ENCODE measurements at places on chromosomes 2 and 18. TPM values are rescaled to one million over a fixed set of nuclear protein-coding genes. Genes with fewer than 3 reads are reported as not detected.

SRBD1 gene
- 21.1 TPM for total RNA-seq

BOLL gene
- total RNA-seq: not detected

DSC3 gene
- total RNA-seq: 54.3 TPM

GRCh38 chr2:7196883-7197282 lies 279.7 kb downstream of the RNF144A start:
- H3K4me3 ChIP-seq: no peak overlapping the region
- no peaks in the 10 kb centered on the region for H3K36me3 ChIP-seq
- H3K27me3 ChIP-seq: no peaks in the 10 kb centered on the region
- no peaks in the 10 kb centered on the region for H3K4me1 ChIP-seq

DNA sequence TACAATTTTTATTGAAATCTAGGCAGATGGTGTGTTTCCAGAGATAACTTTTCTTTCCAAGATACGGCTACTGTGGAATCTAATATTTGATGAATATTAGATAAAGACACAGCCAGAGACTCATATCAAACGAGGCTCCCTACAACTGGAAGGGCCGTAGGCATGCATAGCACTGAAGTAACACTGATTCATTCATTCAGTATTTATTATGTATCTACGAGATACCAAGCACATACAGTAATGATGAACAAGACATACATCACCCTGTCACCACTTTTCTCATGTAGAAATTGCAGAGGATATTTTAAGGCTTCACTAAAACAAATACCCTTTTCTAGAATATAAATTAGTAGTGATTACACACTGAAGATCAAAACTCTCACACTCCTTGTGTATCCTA lies 74.5 kb downstream of the KCTD18 start:
- no peaks in the 10 kb centered on the region for H3K36me3 ChIP-seq
- H3K27me3 ChIP-seq: no peaks in the 10 kb centered on the region
- DNase-seq: no peak
- H3K4me3 ChIP-seq: no peak overlapping the region

DNA sequence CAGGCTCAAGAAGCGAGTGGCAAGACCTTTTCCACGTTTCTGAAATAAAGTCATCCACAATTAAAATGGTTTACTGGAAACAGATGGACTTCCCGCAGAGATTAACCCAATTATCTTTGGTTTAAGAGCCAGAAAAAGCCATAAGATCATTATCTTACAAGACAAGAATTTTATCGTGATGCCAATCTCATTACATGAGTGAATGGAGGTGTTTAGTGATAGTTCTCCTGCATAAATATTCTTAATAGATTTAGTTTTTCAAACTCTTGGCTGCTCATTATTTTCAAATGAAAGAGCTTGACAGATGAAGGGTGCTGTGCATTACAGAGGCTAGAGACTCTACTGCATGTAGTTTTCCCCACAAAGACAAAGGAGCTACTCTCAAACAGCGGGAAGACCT lies 1028.4 kb upstream of the PIK3C3 start:
- no peaks in the 10 kb centered on the region for H3K4me1 ChIP-seq
- no peak overlapping the region for H3K27ac ChIP-seq
- H3K27me3 ChIP-seq: no peaks in the 10 kb centered on the region
- DNase-seq: no peak

DNA sequence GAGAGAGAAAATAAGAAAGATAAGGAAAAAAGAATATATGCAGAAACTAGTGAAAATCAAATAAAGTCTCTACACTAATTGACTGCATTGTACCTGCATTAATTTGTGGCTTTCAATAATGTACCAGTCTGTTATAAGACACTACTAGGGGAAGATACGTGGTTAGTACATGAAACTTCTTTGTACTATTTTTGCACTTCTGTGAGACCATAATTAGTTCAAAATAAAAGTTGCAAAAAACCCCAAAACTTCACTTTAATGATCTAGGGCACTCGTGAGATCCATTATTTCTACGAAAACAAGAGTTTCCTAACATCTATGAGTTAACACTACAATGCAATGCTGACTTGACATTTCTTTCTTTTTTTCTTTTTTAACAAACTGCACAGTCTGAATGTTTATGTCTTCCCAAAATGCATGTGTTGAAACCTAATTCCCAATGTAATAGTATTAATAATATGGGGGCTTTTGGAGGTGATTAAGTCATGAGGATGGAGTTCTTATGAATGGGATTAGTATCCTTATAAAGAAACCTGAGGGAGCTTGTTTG lies 162.8 kb upstream of the LRRTM1 start:
- H3K4me3 ChIP-seq: no peak overlapping the region
- no peak overlapping the region for H3K27ac ChIP-seq
- H3K4me1 ChIP-seq: no peaks in the 10 kb centered on the region
- no peaks in the 10 kb centered on the region for H3K36me3 ChIP-seq
- no peaks in the 10 kb centered on the region for H3K27me3 ChIP-seq
- DNase-seq: no peak
